ENCODE measurements at places on chromosomes 1 and 21. TPM values are rescaled to one million over a fixed set of nuclear protein-coding genes. Genes with fewer than 3 reads are reported as not detected.

HOOK1 gene
- total RNA-seq, result not detected

ARHGEF2 gene
- 127 TPM for total RNA-seq

BRDT gene
- total RNA-seq, result 2.1 TPM

OLIG2 gene
- not detected for total RNA-seq

ADGRL2 gene
- total RNA-seq, result 10.7 TPM

Data from placental pericyte (primary cell).